Trophoblast cell (in vitro differentiated cells and primary cell): ENCODE measurements at places on chromosomes 1 and 21.

GRCh38 chr21:43733529-43734071 is 14.7 kb downstream of the PDXK start:
- H3K27me3 ChIP-seq: no peaks in the 10 kb centered on the region
- peaks cover 16% of the 10 kb centered on the region for H3K36me3 ChIP-seq
- H3K4me3 ChIP-seq: no peak overlapping the region
- peak; percentile 20 for DNase-seq
- H3K4me1 ChIP-seq: peaks cover 10% of the 10 kb centered on the region

GRCh38 chr1:30476476-30476875 is 246.9 kb downstream of the MATN1 start:
- no peak overlapping the region for H3K4me3 ChIP-seq
- H3K4me1 ChIP-seq: no peaks in the 10 kb centered on the region
- no peak for DNase-seq
- H3K36me3 ChIP-seq: no peaks in the 10 kb centered on the region
- no peak overlapping the region for H3K27ac ChIP-seq

DNA sequence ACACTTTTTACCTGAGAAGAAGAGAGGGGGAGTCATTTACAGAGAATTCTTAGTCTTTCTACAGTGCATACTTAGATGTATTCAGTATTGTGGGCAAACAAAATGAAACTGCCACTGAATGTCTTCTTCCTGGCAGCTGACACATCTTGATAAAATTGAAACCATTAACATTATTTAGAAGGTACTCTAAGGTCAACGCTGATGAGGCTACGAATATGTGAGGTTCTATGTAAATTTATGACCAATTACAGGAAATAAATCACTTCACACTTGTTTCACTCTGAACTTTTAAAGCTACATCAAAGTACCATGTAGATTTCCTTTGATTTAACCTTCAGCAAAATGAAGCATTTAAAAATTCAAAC is 51.3 kb upstream of the GFI1 start:
- DNase-seq: no peak
- no peaks in the 10 kb centered on the region for H3K4me1 ChIP-seq
- H3K27ac ChIP-seq: no peak overlapping the region

GRCh38 chr21:31537872-31538576 is 121.5 kb upstream of the SOD1 start:
- no peak for DNase-seq
- H3K4me1 ChIP-seq: no peaks in the 10 kb centered on the region
- H3K36me3 ChIP-seq: no peaks in the 10 kb centered on the region
- H3K27me3 ChIP-seq: no peaks in the 10 kb centered on the region
- no peak overlapping the region for H3K4me3 ChIP-seq

- no peaks in the 10 kb centered on the region for H3K4me1 ChIP-seq
- no peak overlapping the region for H3K27ac ChIP-seq
- H3K36me3 ChIP-seq: no peaks in the 10 kb centered on the region
- H3K27me3 ChIP-seq: no peaks in the 10 kb centered on the region
These were observed 211.6 kb upstream of the KIAA0040 start for GRCh38 chr1:175404177-175404576.

DNA sequence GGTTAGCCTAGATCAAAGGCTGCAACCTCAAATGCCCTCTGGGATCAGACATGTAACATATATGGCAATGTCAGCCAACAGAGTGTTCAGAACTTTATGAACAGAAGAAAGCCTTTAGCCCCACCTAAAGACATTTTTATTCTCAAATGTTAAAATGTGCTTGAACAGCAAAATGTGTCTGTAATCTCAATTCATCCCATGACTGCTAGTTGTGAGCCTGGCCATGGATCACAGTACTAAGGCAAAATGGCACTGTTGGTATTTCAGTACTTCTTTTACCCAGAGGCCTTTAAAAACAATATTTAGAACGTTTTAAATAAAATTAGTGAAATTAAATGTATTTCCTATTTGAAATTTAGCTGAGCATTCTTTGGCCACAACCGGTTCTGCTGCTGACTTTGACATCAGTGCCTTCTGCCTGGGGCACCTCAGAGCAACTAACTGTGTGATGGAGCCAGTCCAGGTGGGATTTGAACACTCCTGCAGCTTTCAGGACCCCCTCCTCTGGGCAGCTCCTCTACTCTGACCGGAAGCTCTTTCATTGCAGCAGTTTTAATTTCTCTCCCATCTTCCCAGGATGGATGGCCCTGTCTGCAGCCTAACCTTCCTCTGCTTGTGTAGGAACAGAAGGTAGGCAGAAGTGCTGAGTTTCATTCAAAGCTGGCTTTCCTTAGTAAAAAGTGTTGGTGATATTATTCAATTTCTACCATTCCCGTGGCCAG is 68.3 kb upstream of the NFIA start:
- H3K27me3 ChIP-seq: no peaks in the 10 kb centered on the region
- H3K4me3 ChIP-seq: no peak overlapping the region
- H3K36me3 ChIP-seq: no peaks in the 10 kb centered on the region
- no peaks in the 10 kb centered on the region for H3K4me1 ChIP-seq

DNA sequence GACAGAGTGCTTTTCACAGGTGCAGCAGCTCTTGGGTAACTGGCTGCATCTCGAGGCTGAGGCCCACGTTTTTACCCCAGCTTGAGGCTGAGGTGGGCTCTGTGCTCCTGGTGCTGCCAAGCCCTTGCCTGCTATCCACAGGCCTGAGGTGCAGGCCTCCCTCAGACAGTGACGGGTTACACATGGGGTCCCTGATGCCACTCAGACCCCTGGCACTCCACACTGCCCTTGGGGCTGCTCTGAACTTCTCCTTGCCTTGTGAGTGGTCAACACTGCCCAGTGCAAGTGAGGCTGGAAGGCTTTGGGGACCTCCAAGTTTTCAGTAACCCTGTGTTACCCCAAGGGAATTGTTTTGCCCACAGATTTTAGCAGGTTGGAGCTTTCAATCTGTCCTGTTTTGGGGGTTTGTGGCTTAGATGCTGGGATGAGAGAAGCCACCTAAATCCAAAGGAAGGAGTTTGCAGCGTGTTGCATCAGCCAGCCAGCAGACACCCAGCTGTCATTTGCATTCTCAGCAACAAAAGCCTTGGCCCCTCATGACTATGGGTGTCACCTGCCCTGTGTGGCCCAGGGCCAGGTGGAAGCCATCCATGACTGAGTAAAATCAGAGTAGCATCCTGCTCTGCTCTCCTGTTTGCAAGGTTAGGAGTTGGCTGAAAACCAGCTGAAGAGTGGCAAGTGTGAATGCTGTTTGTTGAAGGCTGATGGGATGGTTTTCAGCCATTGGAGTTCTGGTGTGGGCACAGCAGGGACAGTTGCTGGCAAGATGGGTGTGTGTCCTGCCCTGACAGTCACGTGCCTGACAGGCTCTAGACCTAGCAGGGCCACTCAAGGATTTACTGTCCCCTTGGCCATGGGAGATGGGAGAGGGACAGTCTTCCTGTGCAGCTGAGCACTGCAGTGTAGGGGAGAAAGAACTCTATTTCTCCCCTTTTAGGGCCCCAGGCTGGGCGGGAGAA is 3.2 kb downstream of the RNF187 start:
- DNase-seq: no peak
- H3K36me3 ChIP-seq: peaks cover 43% of the 10 kb centered on the region
- H3K27ac ChIP-seq: no peak overlapping the region
- H3K27me3 ChIP-seq: no peaks in the 10 kb centered on the region
- H3K4me3 ChIP-seq: peak overlapping the region; percentile 2

DNA sequence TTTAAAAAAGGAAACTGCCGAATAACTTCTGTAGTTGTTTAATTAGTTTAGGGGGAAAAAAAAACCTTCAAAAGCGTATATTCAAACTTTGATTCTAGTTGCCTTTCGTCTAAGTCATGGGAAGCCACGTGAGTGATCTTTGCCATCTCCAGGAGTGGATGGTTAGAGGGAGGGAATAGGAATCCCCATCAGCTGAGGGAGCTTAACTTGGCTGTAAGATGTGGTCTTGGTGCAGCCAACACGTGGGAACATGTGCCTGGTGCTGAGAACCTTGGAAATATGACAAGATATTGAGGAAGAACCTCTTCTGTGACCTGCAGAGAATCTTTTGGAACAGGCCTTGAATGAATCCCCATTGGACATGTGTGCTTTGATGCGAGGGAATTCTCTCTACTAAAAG is 1.7 kb downstream of the BACE2 start:
- DNase-seq: no peak
- no peaks in the 10 kb centered on the region for H3K36me3 ChIP-seq
- H3K4me1 ChIP-seq: peaks cover 4% of the 10 kb centered on the region
- H3K27ac ChIP-seq: no peak overlapping the region
- peaks cover 21% of the 10 kb centered on the region for H3K27me3 ChIP-seq

DNA sequence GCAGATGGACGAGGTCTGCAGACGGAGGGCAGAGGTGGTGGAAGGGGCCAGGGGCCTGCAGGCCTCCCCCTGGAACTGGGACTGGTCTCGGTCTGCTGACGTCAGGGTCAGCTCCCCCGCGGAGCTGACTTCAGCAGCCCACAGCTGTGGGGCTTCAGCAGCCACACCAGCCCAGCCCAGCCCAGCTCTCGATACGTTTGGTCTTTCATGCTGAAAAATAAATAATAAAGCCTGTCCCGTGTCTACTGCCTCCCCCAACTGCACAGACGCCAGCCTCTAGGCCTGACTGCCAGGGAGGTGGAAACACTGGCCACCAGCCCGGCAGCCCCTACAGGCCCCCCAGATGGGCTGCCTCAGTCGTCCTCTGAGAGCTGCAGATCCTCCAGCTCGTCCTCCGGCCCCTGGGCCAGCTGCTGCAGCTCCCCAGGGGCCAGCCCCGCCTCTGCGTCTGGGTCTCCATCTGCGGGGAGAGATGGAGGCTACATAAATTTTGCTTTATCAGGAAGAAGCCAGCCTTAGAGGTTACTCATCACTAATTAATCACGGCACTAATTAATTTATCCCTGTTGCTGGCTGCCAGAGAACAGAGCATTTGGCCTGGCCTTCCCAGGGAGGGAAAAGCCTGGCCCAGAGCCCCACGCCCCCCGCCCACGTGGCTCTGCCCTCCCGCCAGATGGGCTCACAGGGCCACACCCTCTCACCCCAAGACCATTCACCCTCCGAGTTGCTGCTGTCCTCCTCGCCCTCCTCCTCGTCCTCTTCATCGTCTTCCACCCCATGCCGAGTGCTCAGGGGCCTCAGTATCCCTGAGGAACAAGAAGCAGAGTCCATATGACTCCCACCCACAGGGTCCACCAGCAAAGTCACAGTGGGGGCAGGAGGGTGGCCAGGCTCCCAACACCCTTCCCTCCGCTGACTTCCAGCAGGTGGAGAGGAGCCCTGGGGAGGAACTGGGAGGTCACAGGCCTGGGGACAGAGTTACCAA is 14.4 kb downstream of the NOC2L start:
- peaks cover 56% of the 10 kb centered on the region for H3K36me3 ChIP-seq
- no peak for DNase-seq
- peaks cover 27% of the 10 kb centered on the region for H3K4me1 ChIP-seq

DNA sequence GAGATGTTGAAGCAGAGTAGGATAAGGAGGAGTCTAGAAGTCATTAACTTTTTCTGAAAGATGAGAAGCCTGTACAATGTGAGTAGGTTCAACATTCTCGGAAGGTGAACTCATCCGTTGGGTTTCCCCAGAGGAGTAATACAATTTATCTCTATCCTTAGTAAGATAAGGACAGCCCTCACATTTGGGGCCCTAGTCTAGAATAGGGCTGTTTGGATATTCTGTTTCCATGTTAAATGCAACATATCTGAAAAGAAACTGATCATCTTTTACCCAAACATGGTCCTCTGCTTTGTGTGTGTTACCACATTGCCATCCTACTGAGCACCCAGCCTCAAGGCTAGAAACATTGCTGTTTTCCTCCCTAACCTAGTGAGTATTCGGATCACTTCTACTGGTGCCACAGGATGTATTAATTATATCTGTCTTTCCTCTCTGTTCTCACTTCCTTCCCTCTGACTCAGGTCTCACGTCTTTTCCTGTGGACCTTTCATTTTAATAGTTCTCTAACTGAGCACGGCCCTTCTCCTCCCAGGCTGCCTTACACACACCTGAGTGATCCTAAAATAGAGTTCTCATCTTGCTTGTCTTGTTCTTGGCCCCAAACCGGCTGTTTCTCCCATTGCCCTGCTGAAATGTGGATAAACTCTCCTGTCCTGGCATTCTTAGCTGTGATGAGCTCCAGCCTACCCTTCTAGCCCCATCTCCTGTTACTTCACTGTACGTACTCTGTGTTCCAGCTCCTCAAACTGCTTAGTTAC is 91.7 kb downstream of the CDC14A start:
- H3K4me1 ChIP-seq: peaks cover 11% of the 10 kb centered on the region
- no peak overlapping the region for H3K4me3 ChIP-seq
- H3K36me3 ChIP-seq: no peaks in the 10 kb centered on the region
- H3K27ac ChIP-seq: peak overlapping the region; percentile 33
- peak; percentile 50 for DNase-seq

DNA sequence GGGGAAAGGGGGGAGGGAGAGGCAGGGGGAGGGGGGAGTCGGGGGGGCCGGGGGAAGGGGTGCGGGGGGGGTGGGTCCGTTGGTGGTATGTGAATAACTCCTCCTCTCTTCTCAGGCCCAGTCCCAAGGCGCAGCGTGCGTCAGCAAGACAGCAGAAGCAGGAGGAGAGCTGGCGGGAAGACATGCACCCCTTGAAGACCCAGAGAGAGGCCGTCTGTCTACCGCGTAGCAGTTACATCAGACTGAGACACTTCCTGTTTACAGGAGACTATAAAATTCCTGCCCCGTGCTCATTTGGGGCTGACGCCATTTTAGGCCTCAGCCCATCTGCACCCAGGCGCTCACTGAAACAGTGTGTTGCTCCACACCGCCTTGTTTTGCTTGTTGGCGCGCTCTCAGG is 55.3 kb downstream of the SETD4 start:
- H3K4me3 ChIP-seq: no peak overlapping the region
- H3K4me1 ChIP-seq: no peaks in the 10 kb centered on the region
- H3K36me3 ChIP-seq: no peaks in the 10 kb centered on the region
- H3K27me3 ChIP-seq: no peaks in the 10 kb centered on the region
- H3K27ac ChIP-seq: no peak overlapping the region
- DNase-seq: no peak

GRCh38 chr1:23593042-23593521 is 33.8 kb upstream of the ID3 start:
- H3K36me3 ChIP-seq: no peaks in the 10 kb centered on the region
- H3K4me3 ChIP-seq: no peak overlapping the region
- H3K4me1 ChIP-seq: peaks cover 47% of the 10 kb centered on the region
- peak; percentile 91 for DNase-seq

DNA sequence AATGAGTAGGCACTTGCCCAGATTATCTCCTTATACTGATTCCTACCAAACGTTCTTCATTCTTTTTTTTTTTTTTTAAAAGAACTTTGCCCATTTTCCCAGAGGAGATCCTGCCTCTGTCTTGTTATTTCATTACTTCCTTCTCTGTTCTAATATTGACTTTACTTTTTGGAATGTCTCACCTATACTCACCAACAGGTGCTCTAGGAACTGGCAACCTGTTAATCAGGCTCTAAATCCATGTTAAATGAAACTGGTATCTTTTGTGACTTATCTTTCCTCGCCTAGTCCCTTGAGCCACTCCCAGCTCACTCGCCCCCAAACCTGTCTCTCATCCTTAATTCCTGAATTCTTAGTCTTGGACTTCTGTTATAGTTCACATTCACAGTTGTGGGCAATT is 1.2 kb upstream of the CRCT1 start:
- no peaks in the 10 kb centered on the region for H3K27me3 ChIP-seq
- no peak overlapping the region for H3K27ac ChIP-seq
- H3K4me3 ChIP-seq: no peak overlapping the region
- no peaks in the 10 kb centered on the region for H3K4me1 ChIP-seq
- no peak for DNase-seq
- H3K36me3 ChIP-seq: no peaks in the 10 kb centered on the region
